Lung (tissue), 17 donors: ENCODE measurements at places on chromosomes 7 and 10. TPM values are rescaled to one million over a fixed set of nuclear protein-coding genes. Genes with fewer than 3 reads are reported as not detected.
A peak's percentile ranks its signal among the peaks of the same experiment; 100 is the strongest.

The CPXM2 gene
- 2.3 TPM for total RNA-seq

The SFR1 gene
- total RNA-seq = 8.7 TPM

DNA sequence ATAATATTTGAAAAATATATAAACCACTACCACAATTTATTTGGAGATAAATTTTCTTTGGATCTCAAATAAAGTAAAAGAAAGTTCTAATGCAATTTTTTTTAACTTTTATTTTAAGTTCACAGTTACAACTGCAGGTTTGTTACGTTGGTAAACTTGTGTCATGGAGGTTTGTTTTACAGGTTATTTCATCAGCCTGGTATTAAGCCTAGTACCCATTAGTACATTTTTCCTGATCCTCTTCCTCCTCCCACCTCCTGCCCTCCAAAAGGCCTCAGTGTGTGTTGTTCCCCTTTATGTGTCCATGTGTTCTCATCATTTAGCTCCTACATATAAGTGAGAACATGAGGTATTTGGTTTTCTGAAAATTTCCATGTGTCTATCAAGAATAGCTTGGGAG lies 54.5 kb downstream of the CAV1 start:
- DNase-seq = no peak

The PPP1R9A gene
- 25.1 TPM for total RNA-seq

GRCh38 chr10:37222046-37222445 lies 96.6 kb downstream of the ANKRD30A start:
- DNase-seq = no peak

GRCh38 chr10:66637273-66638036 lies 288.4 kb upstream of the LRRTM3 start:
- no peak for DNase-seq

DNA sequence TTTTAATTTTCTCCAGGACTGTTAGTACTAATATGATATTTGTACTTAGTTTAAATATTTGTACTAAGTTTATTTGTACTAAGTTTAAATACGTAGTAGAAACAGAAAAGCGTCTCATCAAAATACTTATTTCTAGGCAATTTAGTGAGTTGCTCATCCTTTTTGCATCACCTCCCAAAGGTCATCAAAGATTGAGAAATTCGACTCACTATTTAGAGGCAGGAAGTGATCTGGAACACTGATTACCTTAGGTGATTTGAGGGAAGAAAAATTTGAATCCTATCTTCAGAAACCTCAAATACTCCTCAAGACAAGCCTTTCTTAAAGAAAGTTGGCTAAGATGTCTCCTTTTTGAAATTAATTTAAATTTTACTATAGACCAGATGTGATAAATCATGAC lies 14.5 kb downstream of the WNT16 start:
- DNase-seq = no peak

GRCh38 chr7:140674899-140675701 lies 2.4 kb downstream of the ADCK2 start:
- DNase-seq = no peak

The CUTC gene
- total RNA-seq = 13.0 TPM

GRCh38 chr7:103632972-103633371 lies 187.0 kb upstream of the SLC26A5 start:
- no peak for DNase-seq

The C7orf57 gene
- 9.4 TPM for total RNA-seq

GRCh38 chr7:96667026-96667425 lies 42.6 kb downstream of the SEM1 start:
- DNase-seq = no peak

The HACD1 gene
- 31.9 TPM for total RNA-seq

DNA sequence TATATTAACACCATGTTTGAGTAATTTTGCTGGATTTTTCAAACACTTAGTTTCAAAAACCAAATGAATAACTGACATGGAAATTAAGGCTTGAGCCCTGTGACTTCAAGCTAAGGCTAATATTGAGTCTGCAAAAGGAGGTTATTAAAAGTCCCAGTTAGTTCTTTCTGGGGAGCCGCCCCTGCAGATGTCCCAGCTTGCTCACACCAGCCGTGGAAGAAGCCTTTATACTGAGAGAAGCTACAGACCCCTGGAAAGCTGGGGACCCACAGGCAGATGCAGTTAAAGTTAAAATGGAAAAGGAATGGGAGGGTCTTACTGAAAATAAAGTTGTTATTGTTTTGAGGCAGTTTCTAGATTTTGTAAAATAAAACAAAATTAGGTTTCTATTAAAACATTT lies 18.5 kb upstream of the ZNF680 start:
- no peak for DNase-seq

DNA sequence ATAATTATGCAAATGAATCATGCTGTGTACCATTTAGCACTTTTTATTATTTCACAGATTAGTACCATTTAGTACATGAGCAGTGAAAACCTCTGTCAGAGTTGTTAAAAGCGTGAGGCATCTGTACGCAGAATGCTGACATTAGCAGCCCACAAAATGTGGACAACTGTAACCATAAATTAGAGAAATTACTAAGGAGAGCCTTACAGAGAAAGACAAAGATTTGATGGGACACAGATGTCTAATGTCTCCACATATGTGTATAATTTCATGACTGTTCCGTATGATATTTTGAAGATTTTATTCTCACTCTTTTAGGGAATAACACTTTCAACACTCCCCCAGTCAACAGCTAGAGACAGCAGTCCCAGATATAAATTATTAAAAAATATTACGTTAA lies 414.0 kb upstream of the ANKRD30A start:
- DNase-seq = no peak

DNA sequence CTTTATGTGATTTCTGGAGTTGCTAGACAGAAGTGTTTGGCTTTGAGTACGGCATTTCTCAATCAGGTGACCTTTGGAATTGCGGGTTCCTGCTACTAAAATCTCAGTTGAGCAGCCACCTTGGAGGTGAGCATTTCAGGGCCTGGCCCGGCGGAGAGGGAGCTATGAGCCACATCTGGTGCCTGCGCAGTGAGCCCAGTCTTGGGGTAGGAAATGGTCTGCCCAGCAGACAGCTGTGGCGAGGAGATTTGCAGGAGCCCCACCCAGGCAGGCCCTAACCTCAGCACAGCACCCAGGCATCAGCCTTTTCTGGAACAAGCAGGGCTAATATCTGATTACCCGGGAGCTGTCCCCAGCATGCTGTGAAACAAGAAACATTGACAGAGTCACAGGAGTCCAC lies 547.9 kb upstream of the FOXK1 start:
- no peak for DNase-seq

The TMEM139 gene
- 26.9 TPM for total RNA-seq

GRCh38 chr10:93067443-93068365 lies 6.0 kb upstream of the CYP26A1 start:
- no peak for DNase-seq

DNA sequence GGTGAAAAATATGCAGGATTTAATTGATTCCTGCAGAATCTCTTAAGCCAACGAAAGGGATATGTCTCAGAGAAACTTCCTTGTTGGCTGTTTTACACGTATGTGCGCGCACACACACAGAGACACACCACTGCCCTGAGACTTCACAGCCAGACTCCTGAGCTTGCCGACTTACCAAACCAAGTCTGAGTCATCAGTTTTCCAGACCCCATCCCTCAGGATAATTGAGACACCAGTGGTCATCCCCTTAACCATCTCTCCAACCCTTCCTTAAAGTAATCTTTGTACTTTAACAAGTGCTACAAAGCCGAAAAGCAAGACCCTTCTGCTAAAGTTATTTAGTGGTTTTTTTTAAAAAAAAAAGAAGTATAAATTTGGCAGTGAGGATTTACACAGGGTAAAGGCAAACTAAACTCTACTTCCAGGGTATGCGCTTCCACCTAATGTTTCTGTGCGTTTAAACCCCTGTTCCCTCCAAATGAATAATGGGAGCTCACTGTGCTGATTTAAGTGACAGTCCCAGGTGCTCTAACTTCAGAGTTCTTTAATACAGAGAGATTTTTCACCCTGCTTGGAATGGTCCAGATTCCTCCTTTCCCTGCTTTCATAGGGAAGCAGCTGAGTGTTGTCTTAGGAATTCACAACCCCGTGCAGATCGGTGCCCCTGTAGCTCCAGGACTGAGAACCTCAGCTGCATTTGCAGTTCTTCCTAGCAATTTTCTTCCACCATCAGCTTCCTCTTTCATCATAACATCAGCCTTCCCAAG lies 198.5 kb downstream of the INHBA start:
- DNase-seq = no peak

The VWC2 gene
- total RNA-seq = not detected

GRCh38 chr7:152847386-152847908 lies 87.9 kb downstream of the ACTR3B start:
- no peak for DNase-seq

GRCh38 chr7:4774658-4775249 lies 669 bp upstream of the AP5Z1 start:
- DNase-seq = no peak

GRCh38 chr7:117076426-117076943 lies 123.2 kb downstream of the ST7 start:
- DNase-seq = no peak

The SHH gene
- 9.3 TPM for total RNA-seq

The MDH2 gene
- 200 TPM for total RNA-seq

DNA sequence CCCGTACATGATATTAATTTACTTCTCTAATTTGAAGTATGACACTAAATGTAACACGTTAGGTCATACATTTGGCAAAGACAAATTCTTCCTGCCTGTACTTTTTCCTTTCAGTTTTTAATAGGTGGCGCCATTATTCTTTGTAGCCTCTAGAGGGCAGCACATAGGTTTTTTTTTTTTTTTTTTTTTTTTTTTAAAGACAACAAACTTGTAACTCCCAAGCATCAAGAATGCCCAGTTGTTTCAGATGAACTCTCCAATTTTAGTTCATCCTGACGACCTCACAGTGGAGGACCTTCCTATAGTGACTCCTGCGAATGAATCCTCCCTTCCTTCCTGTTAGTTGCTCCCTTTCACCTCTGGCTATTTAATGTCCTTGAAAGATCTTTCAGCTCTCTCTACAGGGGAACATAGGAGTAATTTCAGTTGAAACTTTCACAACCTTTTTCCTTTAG lies 139.3 kb upstream of the HDAC9 start:
- DNase-seq = peak; percentile 56

DNA sequence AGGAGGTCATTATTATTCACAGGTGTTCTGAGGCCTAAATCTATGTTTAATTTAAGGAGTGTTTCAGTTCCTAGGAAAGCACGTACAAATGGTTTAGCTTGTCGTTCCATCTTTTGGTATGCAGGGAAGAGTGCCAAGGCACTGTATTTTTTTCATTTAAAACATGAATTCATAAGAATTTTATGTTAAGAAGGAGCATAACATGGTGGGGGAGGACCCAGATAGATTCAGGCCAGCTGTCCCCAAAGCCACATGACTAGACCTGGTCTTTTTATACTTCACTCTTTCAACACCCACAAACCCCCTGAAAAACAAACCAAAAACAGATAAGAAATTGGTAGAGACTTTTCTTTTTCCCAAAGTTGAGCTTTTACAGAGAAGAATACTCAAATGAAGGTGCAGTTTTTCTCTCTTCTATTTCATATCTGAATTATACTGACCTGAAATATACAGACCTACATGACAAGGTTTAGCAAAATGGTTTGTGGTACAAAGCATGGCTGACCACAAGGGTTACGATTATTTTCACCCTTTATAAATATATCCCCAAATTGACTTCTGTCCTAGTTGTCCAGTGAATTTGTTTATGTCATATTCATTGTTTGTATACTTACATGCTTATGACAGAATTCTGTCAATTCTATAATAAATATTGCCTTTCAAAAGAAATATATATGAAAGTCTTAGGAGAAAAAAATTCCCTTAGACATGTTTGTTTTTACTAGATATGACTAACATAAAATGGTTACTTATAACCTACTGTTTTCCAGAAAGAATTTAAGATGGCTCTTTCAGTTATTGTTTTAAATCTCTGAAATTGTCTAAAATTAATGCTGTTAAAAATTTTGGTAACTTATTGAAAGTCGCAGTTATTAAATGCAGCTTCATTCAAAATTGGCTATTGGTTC lies 71.3 kb downstream of the AP3M1 start:
- no peak for DNase-seq

DNA sequence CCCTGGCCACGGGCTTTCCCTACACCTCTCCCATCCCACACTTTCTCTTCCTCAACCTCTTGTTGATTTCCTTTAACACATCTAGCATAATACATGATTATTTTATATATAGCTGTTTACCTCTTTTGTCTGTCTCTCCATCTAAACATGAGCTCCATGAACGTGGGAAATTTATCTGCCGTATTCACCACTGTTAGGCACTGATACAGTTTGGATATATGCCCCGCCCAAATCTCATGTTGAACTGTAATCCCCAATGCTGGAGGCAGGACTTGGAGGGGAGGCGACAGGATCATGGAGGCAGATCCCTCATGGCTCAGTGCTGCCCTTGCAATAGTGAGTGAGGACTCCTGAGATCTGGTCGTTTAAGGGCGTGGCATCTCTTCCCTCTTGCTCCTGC lies 5.7 kb downstream of the CYTH3 start:
- no peak for DNase-seq

DNA sequence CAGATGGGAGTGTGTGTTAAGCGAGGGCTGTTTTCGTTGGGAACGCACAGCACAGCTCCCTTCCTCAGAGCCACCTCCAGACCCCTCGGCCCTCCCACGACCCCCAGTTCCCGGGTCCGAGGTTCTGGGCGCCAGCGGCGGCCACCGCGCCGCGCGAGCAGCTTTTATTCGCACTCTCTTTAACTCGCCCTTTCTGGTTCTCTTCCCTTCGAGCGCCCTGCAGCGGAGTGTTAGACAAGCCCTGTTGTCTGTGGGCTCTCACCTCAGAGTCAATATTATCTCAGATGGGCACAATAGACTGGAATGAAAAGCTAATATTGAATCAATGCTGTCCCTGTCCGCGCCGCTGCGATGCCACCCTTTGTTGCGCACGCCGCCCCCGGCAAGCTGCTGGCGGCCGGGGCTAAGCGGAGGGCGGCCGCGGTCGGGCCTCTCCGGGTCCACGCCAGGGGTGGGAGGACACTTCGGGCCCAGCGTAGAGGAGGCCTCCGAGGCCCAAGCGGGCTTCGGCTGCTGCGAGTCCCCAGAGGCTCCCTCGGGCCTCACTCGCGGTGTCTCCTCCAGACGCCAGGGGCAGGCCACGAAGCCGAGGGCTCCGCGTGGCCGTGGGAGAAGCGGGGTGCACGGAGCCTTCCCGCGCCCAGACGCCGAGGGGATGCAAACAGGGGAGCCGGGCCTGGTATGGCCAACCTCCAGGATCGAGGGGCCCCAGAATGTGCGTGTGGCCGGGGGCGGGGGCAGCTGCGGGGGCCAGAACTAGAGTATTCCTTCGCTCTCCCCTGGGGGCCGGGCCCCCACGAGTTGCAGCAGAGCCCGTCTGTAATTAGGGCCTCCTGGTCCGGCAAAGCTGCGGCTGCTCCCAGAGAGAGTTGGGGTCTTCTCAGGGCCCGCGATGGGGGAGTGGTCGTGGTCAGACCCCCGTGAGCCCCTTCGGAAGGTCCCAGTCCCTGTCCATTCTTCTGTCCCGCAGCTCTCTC lies 7.9 kb upstream of the EMX2 start:
- DNase-seq = no peak

The GDI2 gene
- 300 TPM for total RNA-seq

DNA sequence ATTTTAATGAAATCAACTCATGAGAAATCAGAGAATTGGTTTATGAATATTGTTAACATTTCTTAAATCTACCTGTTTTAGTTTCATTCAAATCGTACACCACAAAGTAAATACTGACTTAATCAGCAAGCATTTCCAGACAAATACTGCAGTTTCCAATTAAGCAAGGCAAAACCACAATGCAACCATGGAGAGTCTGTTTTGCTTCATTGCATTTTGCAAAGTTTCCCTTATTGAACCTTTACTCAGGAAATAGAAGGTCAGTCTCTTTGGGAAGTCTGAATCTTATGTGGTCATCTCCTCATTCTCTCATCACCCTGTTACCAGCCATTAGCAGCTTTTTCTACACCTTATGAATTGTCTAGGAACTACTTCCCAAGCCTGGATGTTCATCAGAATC lies 400.5 kb downstream of the IPMK start:
- no peak for DNase-seq
